ENCODE measurements at places on chromosomes 6 and 20.

- no peak for DNase-seq
These were observed 313.2 kb downstream of the HIVEP2 start for GRCh38 chr6:142631517-142632385.

- DNase-seq: no peak
These were observed 309.3 kb downstream of the FARS2 start for GRCh38 chr6:5570641-5571040.

DNA sequence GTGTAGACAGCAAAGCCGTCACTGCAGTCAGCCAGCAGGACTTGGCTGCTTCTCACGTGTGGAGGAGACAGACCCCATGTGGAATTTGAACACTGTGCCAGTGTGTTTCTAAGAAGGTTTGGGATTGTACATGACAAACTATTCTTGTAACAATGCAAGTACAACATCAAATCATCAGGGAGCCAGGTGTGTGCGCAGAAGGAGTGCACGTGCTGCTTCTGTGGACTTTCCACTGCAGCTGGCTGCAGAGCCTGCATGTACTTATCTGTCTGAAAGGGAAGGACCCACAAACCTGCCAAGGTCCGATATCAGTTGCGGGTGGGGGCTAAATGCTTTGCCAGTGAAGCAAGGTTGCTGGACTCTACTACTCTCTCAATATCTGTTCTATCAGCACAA is 211.6 kb downstream of the WDR27 start:
- peak; percentile 7 for DNase-seq

DNA sequence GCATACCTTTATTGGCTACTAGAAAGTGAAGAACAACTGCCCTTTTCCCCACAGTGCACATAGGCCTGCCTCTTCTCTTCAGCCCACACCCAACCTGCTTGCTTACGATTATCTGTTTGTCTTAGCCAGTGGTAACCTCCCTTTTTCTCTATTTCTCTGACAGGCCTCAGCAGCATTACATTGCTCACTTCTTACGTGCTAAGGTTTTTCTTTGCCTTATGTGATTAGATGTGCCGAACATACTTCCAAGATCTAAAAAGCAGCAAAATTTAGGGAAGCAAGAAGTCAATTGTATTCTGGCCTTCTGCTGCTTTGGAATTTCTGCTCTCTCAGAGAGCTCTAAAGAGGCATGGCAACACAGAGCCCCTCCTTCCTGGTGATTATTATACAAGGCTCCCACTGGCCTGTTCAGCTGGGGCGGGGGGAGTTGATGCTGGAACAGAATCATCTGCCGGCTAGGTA is 7.0 kb downstream of the B4GALT5 start:
- DNase-seq: no peak

- no peak for DNase-seq
These were observed 80.4 kb upstream of the BTN3A2 start for GRCh38 chr6:26284537-26285142.

- DNase-seq: no peak
These were observed 109.6 kb upstream of the RPS6KA2 start for GRCh38 chr6:166736634-166737033.

GRCh38 chr6:15950962-15951569 is 177.8 kb upstream of the MYLIP start:
- no peak for DNase-seq

- no peak for DNase-seq
These were observed 88.1 kb downstream of the HDGFL1 start for GRCh38 chr6:22657352-22657980.

DNA sequence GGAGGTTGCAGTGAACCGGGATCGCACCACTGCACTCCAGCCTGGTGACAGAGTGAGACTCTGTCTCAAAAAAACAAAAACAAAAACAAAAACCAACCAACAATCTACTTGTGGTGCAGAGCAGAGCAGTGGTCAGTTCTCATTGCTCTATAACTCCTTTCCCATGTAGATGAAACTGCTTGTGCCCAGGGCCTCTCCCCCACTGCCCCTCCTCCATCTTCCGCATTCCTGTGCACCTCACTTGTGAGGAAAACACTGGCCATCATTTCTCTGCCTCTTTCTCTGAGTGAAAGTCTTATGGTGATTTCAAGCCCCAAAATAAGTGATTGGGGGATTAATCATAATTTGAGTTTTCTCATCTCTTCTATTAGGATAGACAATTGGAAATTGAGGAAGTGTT is 63.9 kb upstream of the GLP1R start:
- no peak for DNase-seq

DNA sequence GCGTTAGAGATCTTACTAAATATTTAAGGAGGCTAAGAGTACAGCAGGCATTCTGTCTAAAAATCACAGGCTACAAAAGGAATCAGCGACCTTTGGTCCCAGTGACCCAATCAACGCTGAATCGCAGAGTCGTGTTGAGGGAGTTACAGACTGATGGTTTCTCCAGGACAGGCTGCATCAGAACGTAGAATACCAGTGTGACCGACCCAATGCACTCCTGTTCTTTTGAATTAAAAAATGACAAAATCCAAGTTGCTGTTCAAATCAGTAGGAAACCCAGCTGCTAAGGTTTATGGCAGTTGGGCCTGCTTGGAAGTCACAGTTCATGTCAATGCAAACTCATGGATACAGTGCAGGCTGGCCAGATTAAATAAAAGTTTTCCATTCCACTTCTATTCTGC is 155.8 kb upstream of the AFDN start:
- DNase-seq: no peak

DNA sequence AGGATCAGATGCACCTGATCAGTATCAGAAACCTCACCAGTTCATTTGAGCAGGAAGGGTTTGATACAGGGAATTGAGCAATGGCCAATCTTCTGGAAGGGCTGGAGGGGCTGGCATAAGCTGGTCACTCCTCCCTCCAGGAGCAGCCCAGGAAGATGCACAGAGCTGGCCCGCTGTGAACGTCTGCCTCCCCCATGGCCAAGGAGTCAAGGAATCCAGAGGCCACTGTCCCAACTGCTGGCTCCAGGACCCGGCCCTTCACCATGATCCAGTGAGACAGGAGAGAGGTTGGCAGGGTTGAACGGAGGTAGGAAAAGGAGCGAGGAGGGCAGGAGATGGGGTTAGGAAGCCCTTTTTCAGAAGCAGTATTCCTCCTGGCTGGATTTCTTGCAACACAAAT is 113.9 kb upstream of the CST7 start:
- no peak for DNase-seq

DNA sequence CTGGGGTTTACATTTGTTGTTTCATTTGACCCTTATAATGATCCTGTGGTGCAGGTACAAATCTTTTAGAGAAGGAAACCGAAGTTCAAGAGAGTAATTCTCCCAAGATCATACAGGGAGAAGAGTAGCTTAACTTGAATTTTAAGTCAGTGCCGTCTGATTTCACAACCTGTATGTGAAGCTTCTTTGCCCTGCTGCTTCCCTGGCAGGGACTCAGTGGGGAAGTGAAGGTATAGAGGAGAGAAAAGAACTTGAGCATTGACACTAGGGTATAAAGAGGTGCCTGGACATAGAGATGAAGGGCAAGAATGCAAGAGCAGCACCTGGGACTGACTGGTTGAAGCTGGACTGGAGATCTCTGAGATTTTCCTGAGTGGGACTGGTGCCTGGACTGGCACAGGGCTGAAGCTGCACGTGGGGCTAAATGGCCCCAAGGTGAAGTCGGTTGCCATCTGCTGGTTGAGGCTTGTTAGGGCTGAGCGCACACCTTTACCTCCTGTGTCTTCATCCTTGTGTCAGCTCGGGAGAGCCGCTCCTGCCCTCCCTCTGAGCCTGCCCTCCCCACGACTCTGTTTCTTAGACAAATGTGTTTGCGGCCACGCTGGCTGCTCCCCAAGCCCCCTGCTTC is 41.8 kb downstream of the FARS2 start:
- peak; percentile 1 for DNase-seq

GRCh38 chr6:148771896-148772554 is 25.2 kb downstream of the UST start:
- no peak for DNase-seq

- DNase-seq: peak; percentile 4
These were observed 688.4 kb downstream of the HTR1B start for GRCh38 chr6:76774781-76775384.

- DNase-seq: peak; percentile 21
These were observed 35.9 kb upstream of the STX16 start for GRCh38 chr20:58614984-58615760.

Measured in NCI-H1092 treated with DMSO at 0.1 percent for 48 hours (cell line).